GM04503 (cell line): ENCODE measurements at places on chromosomes 1 and 21.

GRCh38 chr1:105101261-105101660 is 1351.6 kb downstream of the AMY1C start:
- no peak for DNase-seq

DNA sequence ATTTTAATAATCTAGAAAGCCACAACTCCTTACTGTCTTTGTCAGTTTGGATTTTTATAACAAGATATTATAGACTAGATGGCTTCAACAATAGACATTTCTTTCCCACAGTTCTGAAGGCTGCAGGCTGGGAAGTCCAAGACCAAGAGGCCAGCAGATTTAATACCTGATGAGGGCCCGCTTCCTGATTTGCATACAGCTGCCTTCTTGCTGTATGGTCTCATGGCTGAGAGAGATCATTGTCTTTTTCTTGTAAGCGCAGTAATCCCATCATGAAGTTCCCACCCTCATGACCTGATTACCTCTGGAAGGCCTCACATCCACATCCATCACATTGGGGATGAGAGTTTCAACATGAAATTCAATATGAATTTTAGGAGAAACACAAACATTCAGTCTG is 9.8 kb downstream of the RPS6KC1 start:
- DNase-seq: no peak

DNA sequence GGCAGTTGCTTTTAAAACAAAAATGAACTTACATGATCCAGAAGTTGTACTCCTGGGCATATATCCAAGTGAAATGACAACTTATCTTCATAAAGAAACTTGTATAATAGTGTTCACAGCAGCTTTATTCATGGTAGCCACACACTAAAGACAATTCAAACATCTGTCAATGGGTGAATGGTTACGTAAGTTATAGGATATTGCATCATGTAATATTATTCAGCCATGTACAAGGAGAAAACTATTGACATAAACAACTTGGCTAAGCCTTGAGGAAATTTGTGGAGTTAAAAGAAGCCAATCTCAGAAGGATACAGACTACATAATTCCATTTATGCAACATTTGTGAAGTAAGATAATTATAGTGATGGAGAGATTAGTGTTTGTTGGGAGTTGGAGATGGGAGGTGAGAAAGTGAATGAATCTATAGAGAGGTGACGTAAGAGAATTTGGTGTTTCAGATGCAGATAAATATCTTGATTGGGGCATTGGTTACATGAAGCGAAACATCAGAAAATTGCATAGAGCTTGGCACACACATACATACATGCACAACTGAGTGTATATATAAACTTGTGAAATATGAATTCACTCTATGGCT is 49.9 kb upstream of the GRIK1 start:
- no peak for DNase-seq

GRCh38 chr21:44700101-44701022 is 3.4 kb downstream of the KRTAP10-12 start:
- no peak for DNase-seq

DNA sequence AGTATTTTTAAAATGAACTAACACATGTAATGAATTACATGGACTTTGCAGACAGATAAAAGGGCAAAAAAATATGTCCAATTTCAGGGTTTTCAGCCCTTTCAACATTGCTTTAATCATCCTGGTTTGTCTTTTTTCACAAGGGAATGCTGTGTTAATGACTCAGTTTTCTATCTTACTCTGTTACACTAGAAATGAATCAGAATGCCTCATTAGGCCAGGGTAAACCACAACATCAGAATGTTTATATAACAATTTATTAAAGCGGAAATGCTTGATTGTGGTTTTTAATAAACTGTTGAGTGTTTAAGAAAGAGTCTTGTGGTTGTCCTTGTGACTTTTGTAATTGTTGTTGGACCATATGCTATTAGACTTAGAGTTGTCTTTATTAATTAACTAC is 13.5 kb downstream of the GORAB start:
- peak; percentile 88 for DNase-seq

DNA sequence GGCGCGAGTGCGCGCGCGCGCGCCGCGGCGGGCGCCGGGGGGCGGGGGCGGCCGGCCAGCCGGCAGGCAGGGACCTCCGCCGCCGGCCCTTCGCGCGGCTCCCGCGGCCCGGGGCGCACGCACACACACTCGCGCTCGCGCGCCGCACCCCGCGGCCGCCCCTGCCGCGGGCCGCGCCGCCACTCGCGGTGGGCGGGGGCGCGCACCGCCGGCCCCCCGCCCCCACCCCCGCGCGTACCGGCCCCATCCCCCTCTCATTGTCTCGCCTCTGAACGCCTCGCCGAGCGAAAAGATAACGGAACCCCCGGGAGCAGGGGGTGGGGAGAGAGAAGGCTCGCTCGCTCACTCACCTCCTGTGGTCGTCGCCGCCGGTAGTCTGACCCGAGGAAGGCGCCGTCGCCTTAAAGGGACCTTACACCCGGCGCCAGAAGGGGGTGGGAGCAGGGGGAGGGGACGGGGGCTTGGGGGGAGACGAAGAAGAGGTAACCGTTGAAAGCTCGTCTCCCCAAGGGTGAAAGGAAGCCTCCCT is 428 bp downstream of the POGZ start:
- DNase-seq: no peak

DNA sequence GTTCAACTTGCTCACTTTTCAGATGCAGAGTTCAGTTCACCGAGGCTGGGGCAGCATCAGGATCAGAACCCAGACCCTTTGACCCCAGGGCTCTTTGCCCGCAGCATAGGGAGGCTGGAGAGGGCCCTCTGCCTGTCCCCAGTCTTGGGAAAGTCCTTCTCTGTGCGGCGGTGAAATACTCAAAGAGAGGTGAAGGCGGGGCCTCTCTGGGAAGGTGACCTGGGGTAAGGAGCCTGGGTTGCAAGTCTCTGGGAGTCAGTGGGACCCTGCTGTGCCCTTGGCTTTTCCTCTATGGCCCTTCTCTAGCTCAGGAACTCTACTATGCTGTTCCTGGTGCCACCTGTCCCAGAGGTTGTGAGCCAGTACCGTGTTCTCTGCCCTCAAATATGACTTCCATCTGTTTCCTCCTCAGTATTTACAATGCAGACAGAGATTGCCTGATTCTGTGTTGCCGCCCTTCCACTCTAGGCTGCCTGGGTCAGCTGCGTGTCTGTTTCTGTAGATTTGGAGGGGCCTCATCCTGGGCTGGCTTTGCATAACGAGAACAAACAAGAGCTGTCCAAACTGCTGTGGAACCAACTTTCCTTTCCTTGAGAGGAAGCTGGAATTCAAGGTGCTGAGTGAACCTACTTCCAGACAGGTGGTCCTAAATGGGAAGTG is 18.7 kb upstream of the ZBTB21 start:
- no peak for DNase-seq

- DNase-seq: no peak
Observed at GRCh38 chr1:111878649-111879048, 110.8 kb downstream of the KCND3 start.

- no peak for DNase-seq
Observed at GRCh38 chr1:99193431-99193830, 70.9 kb upstream of the PLPPR4 start.

DNA sequence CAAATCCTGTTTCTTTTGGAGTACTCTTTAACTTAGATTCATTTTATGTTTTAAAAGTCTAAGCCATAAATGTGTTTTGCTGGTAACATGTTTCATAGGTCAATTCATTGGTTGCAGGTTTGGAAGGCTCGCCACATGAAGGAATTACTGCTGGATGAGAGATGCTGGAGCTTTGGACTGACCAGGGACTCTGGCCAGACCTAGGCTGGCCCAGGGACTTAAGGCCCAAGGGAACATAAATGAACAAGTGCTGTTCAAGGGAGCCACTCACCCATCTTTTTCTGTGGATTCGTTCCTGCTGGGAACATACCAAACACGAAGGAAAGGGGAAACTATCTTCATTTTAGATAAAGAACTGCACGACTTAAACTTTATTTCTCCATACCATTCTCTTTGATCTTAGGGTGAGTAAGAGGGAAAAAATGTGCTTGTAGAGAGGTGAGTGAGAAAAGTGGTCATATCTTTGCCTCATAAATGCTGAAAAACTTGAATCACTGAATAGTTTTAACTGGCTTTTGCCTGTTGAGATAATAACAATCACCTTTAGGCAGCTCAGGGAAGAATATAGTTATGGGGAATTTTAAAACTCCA is 15.3 kb upstream of the SHCBP1L start:
- no peak for DNase-seq

GRCh38 chr1:90346757-90347156 is 351.8 kb downstream of the ZNF326 start:
- DNase-seq: no peak

DNA sequence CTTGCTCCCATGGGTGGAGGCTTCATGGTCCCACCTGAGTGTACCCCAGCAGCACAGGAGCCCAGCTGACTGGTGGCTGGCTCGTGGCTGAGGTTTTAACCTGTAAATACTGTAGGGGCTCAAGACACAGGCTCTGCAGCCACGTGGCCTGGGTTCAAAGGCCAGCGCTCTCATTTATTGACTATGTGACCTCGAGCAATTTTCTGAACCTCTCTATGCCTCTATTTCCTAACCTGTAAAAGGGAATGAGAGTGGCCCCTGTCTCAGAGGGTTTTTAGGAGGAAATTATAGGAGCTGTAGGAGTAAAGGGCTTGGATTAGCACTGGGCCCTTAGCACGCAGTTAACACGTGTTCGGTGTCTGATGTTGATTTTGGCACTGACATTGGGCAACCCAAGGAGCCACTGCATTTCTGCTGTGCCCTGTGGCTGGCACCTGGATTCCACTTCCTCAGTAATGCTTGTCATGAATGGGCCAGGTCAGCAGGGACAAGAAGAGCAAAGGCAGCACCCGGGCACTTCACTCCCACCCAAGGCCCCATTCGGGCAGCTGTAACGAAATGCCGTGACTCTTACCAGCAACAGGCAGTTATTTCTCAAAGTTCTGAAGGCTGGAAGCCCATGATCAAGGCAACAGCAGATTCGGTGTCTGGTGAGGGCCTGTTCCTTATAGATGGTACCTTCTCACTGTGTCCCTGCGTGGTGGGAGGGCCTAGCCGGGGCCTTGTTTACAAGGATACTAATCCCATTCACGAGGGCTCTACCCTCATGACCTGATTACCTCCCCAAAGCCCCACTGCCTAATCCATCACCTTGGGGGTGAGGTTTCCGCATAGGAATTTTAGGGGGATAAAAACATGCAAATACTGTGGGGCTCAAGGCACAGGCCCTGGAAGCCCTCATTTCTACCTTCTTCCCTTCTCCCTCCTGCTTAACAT is 25.2 kb downstream of the ARHGEF10L start:
- DNase-seq: no peak

GRCh38 chr1:158285756-158286241 is 3.9 kb upstream of the CD1C start:
- DNase-seq: no peak

DNA sequence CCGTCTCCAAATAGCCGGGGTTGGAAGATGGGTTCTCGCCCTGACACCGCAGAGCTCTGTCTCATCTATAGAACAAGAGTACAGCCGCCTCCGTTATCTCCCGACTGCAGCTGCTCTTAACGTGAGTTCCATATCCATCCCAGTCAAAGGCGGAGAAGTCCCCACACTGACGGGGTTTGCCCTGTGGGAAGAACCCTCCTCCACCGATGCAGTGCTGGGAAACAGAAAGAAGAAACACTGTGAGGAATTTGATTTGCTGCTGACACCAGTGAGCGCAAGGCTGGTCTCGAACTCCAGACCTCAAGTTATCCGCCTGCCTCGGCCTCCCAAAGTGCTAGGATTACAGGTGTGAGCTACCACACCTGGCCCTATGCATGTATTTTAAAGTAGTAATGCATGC is 9.5 kb downstream of the ITLN2 start:
- DNase-seq: no peak

DNA sequence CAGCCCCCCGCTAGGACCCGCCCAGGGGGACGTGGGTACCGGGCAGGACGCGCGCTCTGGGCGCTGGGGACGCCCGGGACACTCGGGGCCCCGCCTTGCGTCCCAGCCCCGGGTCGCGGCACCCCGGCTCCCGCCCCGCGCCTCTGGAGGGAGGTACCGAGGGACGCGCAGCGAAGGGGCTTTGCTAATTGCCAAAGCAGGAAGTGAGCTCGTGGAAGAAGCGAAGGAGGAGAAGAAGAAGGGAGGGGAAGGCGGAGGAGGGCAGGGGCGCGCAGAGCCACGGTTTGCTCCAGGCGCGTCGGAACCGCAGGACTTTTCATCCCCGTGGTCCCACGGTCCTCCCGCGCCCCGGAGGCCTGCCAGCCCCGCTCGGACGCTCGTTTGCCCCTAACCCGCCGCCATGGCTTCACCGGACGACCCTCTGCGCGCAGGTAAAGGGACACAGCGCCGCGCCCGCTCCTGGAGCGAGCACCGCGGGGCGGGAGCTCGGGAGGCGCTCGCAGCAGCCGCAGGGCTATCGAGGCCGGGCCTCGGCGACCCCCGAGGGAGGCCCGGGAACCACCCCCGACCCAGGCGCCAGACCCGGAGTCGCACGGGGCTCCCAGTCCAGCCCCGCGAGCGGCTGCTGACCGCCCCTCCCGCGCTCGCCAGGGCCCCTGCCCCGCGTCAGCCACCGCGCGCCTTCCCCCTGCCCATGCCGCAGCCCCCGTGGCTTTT is 1.3 kb downstream of the EDARADD start:
- DNase-seq: no peak

- DNase-seq: no peak
Observed at GRCh38 chr1:30689901-30690645, 33.3 kb downstream of the MATN1 start.

DNA sequence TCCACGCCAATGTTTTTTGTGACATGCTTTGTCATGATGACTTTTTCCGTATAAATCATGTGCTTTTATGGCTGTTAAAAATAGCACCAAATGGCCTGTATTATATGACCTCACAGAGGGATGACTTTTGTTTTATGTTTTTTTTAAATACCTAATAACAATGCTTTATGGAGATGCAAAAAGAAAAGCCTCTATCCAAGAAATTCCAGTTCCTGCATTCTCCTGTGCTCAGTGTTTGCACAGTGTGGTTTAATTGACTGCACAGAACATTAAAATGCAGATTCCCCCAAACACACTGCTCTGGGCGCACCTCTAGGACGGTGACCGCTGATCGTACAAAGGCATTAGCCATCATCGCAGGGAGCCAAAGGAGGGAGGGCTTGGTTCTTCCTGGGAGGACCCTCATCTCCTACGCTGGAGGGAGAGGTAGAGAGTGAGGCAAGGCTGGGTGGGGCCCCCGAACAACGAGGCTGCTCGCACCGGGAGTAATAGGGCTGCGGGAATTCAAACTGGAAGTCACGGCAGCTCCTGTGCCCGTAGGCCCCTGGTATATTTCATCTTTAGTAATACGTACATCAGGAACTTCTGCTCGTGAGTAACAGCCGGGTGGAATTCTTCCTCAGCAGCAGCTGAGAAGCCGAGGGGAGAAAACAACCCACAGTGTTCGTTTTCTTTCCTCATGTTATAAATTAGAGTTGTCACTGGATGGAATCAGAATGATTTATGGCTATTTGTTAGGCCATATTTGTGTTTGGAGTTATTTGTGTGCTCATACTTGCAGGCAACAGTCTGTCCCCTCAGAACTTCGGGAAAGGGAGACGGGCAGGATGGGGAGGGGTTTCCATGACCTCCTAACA is 465.6 kb downstream of the CAMTA1 start:
- DNase-seq: peak; percentile 17
